T-cell (primary cell): ENCODE measurements at places on chromosomes 6 and 20.

- DNase-seq = no peak
Measured at GRCh38 chr6:27558028-27558724, 85.3 kb upstream of the ZNF184 start.

DNA sequence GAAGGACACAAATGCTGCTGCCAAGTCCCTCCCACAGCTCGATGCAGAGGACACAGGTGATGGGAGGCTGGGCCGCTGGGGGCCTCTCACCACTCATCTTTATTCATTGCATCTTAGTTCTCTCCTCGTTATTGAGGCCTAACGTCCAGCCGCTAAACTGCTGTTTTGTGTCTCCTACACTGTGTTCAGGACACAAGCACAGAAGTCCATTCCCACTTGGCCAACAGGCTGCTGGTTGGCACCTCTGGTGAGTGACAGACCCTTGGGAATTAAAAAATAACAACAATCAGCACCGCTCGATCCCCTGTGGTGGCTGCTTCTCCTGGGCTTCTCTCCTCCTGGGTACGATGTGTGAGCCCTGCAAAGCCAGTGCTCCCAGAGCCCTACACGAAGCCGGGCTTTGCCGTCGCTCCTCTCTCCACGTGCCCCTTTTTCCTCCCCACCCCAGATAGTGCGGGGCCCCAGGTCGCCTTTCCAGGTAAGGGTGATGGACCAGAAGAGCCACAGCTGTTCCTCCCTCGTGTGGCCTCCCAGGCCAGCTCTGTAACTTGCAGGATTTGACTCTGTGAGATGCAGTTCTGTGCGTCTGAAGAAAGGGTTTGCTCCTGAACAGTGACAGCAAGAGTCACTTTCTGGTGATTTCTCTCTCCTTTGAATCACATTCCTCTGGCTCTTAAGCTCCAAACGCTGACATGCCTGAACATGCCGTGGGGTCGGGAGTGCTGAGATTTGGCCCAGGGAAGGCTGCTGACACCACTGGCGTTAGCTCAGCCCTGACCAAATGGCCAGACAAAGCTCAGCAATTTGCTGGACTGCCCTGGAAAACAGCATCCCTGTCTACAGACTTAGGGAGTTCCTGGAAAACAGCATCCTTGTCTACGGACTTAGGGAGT is 59.3 kb downstream of the DLL1 start:
- DNase-seq = no peak

DNA sequence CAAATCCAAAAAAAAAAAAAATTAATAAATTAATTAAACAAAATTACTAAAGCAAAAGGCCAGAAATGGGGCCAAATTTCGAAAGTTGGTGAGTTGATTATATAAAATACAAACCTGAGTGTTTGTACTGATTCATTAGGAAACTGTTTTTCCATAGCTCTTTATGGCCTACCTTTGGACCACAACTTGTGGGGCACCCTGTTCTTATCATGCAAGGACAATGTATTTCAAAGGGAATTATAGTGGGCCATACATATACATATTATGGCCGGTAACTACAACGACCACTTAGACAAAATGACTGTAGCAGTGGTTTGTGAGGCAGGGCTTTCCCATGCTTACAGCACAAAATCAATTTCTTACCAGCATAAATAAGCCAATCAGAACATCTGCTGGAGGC is 69.5 kb downstream of the ESF1 start:
- DNase-seq = no peak

DNA sequence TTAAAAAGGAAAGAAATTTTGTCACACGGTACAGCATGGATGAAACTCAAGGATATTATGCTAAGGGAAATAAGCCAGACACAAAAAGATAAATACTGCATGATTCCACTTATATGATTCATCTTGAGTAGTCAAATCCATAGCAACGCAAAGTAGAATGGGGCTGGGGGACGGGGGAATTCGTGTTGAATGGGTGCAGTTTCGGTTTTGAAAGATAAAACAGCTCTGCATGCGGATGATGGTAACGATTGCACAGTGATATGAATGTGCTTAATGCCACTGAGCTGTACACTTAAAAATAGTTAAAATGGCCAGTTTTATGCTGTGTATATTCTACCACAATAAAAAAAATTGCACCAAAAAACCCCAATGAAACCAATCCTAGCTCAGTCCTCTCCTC is 52.9 kb upstream of the SIRPA start:
- DNase-seq = no peak

DNA sequence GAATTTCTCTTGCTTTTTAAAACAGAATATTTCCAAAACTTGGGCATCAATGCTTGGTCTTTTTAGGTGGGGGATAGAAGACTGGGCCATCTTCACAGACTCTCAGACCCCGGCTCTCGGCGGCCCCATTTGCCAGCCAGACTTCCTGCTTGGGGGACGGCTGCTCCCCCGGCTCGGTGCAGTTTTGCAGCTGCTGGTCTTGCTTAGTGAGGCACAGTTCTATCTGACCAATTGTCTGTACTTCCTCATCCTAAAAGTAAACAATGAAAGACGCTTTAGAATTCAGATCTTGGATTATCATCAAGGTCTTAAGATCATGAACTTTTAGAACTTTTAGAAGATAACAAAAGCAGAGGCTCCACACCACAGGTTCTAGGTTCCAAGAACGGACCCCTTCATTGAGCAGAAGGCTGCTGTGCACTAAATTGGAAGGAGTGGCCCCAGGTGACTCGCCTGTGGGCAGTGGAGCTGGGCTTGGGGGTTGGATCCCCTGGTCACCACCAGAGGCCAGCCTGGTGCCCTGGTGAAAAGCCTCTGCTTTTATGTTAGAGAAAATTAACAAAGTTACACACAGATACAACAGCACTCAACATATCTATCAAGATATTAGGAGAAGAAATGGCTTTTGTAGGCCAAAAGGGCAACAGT is 26.7 kb downstream of the RNASET2 start:
- no peak for DNase-seq

- DNase-seq = no peak
Measured at GRCh38 chr6:148703900-148704299, 42.9 kb upstream of the UST start.

DNA sequence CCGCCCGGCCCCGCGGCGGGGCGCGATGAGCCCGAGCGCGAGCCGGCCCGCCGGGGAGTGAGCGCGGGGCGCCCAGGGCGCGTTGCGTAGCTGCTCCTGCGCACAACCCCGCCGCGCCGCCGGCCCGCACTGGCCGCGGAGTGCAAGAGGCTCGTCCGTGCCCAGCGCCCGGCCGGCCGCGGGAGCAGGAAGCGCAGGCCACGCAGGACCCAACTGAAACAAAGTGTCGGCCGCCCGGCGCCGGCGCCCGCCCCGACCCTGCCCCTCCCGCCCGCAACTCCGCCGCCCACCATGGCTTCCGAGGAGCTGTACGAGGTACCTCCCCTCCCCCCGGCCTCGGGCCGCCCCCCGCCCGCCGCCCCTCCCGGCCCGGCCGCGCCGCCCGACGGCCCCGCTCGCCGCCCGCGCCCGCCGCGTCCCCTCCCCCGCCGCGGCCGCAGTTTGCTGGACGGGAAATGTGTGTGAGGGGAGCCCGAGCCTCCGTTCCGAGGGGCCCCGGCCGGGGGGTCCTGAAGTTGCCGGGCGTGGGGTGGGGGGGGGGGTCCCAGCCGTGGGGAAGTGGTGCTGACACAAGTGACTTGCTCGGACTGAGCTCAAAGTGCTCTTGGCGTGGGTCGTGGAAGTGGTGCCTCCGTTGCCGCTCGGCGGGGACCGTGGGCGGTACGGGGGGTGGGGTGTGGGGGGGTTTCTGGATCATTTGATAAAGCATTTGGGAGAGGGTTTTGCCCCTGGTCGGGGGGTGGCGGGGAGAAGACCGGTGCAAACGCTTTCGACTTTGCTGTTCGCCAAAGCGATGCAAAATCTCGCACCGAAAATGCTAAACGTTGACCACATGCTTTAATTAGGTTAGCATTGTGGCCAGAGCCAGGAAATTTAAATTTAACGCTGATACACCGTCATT is 539 bp downstream of the CDYL start:
- DNase-seq = peak; percentile 4

GRCh38 chr6:148293181-148293995 is 49.2 kb upstream of the SASH1 start:
- no peak for DNase-seq

DNA sequence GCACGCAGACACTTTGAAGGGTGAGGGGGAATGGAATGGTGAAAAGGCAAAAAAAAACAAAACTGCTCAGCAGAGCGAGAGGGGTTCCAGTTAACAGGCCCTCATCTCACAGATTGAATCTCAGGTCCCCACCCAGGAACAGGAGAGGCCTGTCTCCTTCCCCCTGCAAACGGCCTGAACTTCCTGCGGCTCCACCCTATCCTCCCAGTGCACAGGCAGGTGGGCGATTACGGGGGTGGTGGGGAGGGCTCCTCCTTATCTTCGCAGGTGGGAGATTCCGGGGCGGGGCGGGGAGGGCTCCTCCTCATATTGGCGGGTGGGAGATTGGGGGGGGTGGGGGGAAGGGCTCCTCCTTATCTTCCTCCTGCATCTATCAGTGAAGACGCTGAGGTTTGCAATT is 129.0 kb downstream of the SOX4 start:
- no peak for DNase-seq

GRCh38 chr6:74114428-74114827 is 418.4 kb downstream of the CD109 start:
- DNase-seq = no peak

DNA sequence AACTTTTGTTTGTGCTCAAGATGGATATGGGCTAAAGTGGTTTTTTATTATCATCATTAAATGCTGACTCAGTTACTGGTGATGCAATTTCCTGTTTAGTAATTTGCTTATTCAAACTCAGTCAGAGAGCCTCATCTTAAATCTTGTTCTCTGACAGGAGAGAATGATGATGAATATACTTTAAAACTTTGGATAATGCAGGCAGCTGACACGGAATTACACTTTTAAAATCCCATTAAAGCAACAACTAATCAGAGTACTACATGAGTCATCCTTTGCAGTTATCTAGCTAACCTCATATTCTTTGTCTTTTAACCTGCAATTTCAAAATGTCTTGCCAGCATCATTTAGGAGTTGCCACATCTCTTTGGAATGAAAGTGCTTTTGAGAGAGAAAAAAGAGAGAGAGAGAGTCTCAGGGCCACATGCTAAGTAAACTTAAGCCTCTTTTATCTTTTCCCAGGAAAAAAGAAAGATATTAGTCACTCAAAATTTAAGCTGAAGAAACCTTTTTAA is 9.2 kb upstream of the C6orf141 start:
- DNase-seq = no peak

GRCh38 chr20:32206760-32207625 is 550 bp downstream of the PLAGL2 start:
- DNase-seq = no peak

DNA sequence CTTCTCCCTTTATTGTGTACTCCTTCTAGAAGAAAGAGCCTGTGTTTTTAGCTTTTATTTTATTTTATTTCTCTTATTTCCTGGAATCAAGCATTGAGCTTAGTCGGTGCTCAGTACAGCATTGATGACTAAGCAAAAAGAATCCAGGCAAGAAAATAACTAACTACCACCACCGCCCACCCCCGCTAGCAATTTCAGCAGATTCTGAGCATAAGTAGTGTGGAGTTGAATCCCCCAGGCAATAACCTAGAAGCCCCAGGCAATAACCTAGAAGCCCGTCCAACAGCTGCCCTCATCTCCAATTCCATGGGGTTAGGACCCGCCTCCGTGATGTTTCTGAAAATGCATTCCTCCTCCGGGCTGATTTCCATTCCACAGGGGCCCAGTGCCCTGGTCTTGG is 258.0 kb upstream of the TAB2 start:
- no peak for DNase-seq

DNA sequence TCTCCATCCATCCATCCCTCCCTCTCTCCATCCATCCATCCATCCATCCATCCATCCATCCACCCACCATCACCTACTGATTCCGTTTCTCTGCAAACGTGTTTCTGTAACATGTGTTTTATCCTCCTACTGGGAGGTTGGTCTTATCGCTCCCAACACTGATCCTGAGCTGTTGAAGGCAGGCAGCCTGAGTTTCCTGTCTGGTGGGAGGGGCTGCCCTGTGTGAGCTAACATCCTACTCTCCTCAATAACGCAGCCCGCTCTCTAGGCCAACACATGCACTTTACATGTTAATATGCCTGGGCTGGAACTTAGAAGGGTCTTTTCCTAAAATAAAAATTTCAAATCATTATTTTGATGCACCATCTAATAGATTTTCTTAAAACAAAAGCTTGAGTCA is 126.5 kb downstream of the WDR27 start:
- no peak for DNase-seq

DNA sequence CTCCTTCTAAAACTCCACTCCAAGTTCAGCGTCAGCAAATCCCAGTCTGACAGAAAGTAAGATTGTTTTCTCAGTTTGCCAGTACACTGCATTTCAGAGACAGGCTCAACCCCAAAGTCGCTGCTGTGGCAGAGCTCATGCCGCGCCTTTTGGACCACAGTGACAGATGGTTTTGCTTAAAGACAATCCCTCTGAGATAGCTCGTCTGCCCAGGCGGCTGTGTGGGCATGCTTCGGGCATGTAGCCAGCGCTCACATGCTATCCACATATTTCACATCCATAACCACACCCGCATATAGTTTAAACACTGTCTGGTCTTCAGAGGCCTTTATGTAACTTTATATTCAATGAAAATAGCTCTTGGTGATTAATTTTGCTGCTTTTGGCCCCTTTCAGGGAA is 14.7 kb upstream of the PXDC1 start:
- no peak for DNase-seq

GRCh38 chr6:53910834-53911233 is 116.0 kb downstream of the LRRC1 start:
- no peak for DNase-seq

DNA sequence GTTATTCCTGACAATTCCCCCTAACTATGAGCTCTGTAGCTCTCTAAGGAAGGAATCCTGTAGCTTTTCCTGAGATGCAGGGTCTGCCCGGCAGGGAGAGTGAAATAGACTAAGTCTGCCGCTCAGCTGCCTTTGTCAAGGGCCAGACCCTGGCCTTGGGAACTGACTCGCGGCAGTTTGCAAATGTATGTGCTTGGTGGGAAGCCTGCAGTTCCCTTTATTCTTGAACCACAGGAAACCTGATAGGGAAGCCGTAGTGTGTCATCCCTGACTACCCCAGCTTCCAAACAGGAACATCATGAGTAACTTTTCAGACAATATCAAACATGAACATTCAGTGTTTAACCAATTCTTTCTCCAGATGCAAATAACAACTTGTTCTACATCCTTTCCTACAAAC is 78.7 kb upstream of the IFNGR1 start:
- DNase-seq = no peak

- no peak for DNase-seq
Measured at GRCh38 chr6:151550618-151551017, 56.8 kb downstream of the CCDC170 start.

DNA sequence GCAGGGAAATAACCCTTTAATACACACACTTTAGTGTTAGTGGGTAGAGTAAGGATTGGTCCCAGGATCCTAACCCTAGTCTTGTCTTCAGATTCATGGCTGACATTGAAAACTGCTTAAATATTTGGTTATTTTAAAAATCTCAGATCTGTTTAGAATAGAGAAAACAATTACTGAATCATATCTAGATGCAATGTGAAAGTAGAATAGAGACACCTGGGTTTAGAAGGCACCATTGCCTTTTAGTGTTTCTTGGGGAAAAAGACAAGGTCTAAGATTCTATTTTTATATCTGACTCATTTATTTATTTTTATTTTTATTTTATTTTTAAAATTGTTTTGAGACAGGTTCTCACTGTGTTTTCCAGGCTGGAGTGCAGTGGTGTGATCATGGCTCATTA is 6.0 kb downstream of the DDX43 start:
- no peak for DNase-seq
